ENCODE measurements at places on chromosomes 3 and 15.

GRCh38 chr15:54388746-54389145, 410.5 kb downstream of the UNC13C start:
- DNase-seq: no peak

DNA sequence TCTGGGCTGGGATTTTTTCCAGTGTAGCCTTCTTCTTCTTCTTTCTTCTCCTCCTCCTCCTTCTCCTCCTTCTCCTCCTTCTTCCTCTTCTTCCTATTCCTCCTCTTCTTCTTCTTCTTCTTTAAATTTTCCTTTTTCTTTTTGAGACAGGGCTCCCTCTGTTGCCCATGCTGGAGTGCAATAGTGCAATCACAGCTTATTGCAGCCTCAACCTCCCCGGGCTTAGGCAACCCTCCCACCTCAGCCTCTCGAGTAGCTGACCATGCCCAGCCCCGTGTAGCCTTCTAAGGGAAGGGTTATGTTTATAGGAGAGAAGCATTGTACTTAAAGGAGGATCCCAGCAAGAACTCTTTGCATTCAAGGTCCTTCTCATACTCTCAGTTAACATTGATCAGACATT, 24.0 kb upstream of the MYO1E start:
- no peak for DNase-seq

DNA sequence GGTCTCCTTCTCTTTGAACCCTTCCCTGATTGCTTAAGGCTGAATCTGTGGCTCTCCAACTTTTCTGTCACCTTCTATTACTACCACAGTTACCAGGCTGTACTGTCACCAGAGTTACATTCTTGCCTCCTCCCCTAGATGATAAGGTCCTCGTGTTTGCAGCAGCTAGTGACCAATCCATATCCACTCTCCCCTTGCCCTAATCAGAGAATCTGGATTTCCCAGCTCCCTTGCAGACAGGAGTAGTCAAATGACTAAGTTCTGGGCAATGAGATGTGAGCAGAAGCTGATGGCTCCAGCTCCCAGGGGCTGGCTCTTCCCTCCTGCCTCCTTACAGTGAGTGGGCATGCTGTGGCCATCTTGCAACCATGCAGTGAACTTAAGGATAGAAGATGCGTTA, 95.4 kb upstream of the VGLL4 start:
- DNase-seq: no peak

DNA sequence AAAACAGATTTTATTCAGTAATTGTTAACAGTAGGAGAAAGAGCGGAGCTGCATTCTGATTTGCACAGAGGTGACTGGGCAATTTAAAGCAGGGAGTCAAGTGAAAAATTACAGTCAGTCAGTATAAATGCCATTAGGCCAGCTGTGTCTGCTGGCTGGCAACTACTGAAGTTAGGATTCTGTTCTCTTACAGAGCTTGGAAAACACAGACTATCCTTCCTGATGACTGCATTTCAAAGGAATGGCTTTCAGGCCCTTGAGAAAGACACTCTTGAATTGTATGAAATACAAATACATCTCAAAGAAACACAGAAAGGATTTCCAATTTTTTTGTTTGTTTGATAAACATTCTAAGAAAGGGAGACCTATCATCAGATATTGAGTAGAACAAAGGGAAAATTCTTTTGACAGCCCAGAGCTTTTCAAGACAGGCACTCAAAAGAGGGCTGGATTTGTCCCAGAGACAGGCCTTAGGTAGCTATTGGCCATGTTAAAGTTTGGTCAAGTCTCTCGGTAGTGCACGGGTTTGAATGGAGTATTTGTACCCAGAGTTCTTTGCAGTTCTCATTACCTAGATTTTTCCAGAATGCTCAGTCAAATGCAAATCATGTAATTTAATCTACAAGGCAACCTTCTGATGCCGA, 551.2 kb upstream of the CCDC54 start:
- no peak for DNase-seq

- DNase-seq: no peak
Measured at GRCh38 chr3:194973366-194974000, 287.8 kb downstream of the FAM43A start.

DNA sequence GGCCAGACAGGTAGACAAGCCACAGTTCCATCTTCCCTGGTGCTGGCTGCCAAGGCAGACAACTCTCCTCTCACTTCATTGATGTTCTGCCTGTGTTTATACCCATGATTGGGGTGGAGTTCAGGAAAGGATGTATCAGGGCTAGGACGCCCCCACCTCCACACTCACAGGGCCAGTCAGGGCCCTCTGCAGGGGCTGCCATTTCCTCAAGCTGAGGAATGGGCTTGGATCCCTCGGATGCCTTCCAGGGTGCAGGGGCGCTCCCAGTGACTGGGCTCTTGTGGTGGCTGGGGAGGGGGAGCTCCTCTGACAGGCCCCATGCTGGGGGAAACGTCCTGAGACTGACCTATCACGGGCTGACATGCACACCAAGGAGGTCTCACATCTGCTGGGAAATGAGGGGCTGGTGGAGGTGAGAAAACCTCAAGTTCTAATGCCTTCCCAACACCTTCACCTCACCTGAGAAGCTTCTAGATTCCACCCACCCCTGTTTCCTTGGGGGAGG, 31.4 kb downstream of the SEMA7A start:
- DNase-seq: no peak

GRCh38 chr15:31292391-31293015, 34.1 kb upstream of the KLF13 start:
- no peak for DNase-seq

DNA sequence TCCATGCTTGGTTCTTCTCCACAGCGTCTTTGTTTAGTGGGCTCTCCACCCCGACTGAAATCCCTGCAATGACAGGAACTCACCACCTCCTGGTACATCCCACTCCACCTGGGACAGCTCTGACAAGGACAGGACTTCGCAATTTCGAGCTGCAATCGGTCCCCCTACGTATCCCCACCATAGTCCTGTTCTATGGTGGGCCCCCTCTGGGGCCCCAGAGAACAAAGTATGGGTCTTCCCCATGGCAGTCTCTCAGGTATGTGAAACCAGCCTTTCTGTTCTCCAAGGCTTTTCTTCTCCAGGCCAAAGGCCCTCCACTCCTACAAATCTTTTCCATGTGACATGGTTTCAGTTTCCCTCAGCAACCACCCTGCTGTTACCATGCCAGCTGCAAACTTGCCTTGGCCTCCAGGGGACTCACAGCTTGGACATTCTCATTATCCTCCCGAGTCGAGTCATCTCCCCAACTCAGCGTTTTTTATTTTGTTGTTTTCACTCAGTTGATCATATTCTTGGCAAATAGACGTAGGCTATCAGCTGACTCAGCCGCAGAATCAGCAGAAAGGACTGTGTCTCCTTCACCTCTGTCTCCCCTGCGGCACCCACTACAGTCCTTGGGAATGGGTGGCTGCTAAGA, 233.3 kb downstream of the OPA1 start:
- DNase-seq: no peak

DNA sequence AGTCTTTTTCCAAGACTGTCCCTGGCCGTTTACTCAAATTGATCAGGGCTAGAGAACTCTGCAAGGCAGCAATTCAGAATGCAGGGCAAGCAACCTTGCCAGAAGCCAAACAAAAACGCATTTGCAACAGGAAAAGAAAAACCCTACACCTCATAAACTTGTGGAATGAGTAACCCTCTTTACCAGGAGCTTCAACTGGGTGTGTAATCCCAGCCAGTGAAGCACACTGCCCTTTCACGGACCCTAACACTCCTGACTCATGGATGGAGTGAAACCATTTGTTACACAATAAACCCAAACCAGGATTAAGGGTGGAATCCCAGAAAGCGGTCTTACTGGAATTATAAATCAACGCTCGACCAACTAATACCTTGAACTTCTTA, 14.8 kb upstream of the LDHAL6B start:
- no peak for DNase-seq

DNA sequence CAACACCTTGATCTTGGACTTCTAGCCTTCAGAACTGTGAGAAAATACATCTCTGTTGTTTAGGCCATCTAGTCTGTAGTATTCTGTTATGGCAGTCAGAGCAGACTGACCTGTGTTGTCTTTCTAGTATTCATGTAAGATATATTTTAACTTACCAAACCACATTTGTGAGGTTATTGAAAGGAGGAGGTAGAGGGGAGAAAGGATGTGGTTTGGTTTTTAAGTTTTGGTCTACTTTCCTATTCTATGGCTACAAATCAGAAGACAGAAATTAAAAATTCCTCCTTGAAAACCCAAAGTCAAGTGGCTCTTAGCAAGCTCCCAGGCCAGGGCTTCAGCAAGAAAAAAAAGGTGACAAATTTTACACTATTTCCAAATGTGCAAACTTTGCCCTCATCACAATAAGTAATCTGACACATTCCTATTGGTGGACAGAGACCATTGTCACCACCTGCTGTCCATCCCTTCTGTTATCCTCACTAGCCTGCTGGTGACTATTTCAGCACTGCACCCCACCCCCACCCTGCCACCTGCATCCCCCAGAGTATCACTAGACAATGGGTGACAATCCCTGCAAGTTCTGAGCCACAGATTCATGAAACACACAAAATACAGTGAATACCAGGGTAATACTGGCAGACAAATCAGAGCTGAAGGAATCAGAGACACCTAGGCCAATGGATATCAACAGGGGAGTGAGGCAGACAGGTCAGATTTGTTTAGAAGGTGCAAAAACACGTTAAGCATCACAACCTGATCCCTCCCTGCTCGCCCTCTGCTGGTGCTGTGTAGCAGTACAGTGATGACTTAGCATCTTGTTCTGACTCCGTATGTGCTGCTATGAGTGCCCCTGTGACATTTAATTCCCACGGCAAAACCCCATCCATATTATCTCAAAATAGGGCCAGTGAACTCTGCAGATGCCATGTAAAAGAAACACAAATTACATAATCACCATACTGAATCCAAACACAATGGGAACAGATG, 79.0 kb upstream of the DCLK3 start:
- DNase-seq: no peak

GRCh38 chr3:82078246-82078645, 316.8 kb upstream of the GBE1 start:
- DNase-seq: no peak

- DNase-seq: peak; percentile 22
Measured at GRCh38 chr15:55742498-55742926, 440 bp downstream of the PRTG start.

GRCh38 chr15:79160211-79160610, 69.6 kb upstream of the RASGRF1 start:
- no peak for DNase-seq

DNA sequence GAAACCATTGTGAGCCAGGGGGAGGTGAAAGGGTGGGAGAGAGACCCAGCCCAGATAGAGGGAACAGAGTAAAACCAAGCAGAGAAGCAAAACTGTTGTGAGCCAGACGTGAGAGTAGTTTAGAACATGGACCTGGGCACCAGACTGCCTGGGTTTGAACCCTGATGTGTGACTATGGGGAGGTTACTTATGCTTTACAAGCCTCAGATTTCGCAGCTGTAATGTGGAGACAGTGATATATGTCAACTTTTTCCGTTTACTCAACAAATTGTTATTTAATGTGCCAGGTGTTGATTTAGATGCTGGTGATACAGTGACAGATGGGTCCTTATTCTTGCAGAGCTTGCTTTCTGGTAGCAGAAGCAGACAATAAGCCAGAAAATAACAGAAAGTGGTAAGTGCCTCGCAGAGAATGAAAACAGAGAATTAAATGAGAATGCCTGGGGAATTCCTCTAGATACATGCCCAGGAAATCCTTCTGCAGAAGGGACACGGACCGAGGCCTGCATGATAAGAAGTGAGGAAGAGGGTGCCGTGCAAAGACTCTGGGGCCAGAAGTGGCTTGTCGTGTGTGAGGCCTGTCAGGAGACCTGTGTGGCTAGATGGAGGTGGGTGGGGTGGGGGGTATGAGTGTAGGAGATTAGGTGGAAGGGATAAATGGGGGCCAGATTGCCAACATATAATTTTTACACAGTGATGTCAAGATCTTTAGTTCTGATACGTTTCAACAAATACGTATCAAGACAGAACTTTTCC, 15.0 kb downstream of the KAT2B start:
- DNase-seq: no peak

DNA sequence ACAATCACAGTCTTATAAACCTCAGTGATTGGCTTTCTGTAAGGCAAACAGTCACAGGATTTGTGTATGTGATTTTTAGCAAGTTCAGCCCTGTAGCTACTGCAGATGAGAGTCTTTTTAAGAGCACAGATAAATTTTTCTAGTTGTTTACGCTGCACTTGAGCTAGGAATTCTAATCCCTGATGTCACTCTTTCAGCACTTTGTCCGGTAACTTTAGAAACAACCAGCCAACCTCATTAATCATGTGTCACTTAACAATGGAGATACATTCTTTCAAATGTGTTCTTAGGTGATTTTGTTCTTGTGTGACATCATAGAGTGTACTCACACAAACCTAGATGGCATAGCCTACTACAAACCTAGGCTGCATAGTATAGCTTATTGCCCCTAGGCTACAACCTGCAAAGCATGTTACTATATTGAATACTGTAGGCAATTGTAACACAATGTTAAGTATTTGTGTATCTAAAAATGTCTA, 36.8 kb upstream of the GOLGA6L2 start:
- DNase-seq: no peak

DNA sequence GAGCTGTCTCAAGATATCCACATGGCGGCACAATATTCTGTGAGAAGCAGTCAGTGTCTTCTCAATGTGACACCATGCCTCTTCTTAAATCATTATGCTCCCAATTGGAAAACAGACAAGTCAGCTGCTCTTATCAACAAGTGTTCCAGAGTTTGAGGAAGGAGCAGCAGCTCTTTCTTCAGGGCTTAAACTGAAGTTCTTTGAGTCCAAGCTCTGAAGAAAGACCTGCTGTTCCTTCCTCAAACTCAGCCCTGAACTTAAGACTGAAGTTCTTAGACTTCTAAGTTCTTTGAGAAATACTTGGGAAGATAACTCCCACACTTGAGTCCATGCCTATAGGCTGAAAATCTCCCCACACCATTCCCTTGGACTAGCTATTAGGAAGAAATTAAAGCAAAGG, 43.4 kb downstream of the NPTN start:
- DNase-seq: no peak

DNA sequence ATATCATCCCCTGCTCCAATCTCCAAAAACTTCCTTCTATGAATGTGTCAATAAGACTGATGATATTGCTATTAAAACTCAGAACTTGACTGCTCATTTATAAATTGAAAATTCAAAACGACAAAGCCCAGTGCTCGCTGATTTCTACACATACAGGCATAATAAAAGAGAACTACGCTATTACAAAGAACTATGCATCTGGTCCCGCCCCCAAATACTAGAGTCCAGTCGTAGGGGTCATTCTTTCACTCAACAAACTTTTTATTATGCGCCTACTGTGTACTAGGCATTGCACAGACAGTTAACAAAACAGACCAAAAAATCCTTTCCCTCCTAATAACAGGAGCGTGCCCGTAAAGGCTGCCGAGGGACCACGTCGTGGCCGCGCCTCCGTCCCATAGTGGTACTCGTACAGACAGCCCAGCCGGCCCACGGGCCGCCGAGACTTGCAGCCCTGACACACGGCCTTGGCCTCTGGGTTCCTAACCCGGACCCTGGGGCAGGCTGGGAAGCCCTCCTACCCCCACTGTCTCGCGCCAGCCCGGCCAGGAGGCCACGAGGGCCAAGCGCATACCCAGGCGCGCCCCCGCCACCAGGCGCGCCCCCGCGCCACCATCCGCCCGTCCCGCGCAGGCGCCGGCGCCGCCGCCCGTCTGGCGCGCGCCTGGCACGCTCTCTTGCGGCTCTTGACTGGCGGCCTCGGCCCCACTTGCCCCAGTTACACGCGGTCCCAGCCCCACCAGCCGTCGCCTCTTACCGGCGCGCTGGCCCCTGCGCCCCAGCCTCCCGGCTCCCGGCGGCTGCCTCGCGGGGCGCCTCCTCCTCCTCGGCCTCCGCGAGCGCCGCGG, 757 bp downstream of the AVEN start:
- DNase-seq: peak; percentile 64

GRCh38 chr3:102827386-102827785, 392.6 kb downstream of the ZPLD1 start:
- no peak for DNase-seq
